ENCODE measurements at places on chromosomes 5 and 9. TPM values are rescaled to one million over a fixed set of nuclear protein-coding genes. Genes with fewer than 3 reads are reported as not detected.

DNA sequence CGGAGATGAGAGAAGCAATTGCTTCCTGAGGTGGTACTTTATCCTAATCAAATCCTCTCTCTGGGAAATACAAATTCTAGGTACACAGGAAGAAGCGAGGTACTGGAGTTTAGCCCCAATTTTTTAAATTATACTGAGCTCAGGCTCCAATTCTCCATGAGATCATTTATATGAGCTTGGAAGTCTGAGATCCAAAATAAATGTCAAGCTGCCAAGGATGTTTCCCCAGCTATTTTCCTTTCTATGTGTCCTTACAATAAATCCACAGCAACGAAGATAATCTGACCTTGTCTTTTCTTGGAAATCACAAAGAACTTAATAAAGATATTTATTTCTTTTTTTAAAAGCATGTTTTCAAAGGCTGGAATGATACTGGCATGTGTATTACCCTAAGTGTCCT is 597.3 kb downstream of the GABRG2 start:
- no peak for DNase-seq

GRCh38 chr5:147968855-147969254 is 62.5 kb upstream of the C5orf46 start:
- DNase-seq = no peak

DNA sequence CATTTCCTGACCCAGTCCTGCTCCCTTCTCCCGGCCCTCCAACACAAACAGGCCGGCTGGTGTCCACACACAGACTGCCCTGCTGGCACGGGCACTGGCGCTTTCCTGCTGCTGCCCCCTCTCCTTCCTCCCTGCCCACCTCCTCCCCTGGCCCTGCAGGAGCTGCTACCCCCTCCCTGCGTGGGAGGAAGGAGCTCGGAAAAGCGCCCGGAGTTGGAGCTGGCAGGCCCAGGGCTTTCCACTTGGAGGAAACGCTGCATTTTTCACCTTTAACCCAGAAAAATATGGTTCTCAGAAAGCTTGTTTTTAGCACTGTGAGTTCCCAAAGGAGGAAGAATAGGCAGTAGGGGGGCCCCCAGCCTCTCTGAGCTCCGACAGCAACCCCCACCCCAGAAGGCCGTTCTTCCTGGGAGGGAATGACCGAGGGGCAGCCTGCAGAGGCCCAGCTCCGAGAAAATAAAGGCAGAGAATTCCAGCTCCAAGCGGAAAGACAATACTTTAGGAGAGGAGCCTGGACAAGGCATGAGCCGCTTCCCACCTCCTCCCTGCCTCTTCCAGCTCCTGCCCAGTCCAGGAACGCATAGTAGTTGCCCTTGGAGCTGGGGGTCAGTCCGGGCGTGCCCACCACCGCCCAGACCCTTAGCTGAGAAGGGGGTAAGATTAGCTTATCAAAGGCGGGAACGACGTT is 88.9 kb downstream of the LIFR start:
- peak; percentile 64 for DNase-seq

- DNase-seq = peak; percentile 2
Measured at GRCh38 chr5:135242021-135242865, 156.8 kb downstream of the MACROH2A1 start.

DNA sequence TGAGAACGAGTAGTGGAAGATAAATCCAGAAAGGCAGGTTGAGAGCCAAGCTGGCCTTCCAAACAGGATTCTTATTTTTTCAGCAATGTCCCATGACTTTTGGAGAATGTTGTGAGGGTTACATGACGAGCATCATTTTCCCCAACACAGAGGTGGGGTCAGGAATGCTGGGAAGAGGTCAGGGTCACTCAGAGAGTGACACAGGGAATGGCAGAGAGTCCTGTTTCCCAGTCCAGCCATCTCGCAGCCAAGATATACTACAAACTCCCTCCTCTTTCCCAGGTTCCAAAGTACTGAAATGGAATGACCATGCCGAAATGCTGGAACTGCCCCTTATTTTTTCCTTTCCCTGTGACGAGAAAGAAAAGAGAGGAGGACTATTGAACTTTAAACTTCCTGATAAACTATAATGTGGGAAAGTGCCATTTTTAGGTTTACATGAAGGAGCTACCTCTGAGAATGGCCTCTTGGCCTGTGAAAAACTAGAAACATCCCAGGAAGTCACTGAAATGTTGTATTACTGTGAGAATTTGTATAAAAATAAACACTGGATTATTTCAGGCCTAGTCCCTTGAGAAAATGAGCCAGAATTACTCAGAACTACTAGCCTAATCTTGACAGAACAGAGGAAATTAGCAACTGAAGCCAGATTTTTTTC is 420.4 kb downstream of the CETN3 start:
- DNase-seq = no peak

DNA sequence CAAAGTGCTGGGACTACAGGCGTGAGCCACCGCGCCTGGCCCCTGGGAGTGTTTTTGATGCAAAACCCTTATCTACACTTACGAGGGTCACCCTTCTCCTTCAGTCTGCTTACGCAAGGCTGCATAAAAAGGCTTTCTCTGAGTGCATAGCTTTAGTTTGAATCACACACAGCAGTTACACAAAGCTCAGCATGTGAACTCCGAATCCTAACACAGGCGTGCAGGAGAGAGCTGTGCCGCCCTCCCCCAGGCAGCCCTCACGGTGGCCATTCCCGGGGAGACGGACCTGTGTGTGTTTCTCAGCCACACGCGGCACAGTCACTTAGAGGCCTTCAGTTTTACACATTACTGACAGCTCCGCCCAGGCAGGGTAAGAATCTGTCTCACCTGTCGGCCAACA is 26.7 kb downstream of the EXD3 start:
- DNase-seq = no peak

DNA sequence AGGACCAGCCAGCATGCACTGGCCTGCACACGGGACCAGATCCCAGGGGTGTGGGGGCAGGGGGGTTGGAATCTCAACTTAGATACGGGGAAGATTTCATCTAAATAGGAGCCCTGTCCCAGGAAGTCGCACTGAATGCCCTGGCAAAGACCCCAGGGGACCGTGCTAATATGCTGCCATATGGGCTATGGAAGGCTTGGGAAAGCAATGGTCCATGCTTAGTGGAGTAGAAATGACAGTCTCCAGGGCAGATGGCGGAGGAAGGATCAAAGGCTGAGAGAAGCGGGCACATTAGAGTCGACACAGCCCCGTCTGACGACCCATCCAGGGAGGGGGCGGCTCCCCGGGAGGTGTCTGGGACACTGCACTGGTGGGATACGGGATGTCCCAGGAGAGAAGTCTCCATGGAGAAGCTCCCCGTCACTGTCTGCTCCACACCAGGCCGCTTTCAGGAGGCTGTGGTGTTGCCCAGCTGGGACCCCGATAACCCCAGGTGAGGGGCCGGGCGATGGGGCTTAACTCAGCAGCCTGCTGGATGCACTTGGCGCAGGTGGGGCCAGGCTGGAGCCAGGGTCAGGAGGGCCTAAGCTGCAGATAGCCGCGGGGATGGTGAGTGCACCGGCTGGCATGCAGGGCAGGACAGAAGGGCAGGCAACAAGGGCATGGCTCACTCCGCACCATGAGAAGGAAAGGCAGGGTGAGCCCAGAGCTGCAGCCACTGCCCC is 377.7 kb upstream of the IRX1 start:
- DNase-seq = peak; percentile 47

DNA sequence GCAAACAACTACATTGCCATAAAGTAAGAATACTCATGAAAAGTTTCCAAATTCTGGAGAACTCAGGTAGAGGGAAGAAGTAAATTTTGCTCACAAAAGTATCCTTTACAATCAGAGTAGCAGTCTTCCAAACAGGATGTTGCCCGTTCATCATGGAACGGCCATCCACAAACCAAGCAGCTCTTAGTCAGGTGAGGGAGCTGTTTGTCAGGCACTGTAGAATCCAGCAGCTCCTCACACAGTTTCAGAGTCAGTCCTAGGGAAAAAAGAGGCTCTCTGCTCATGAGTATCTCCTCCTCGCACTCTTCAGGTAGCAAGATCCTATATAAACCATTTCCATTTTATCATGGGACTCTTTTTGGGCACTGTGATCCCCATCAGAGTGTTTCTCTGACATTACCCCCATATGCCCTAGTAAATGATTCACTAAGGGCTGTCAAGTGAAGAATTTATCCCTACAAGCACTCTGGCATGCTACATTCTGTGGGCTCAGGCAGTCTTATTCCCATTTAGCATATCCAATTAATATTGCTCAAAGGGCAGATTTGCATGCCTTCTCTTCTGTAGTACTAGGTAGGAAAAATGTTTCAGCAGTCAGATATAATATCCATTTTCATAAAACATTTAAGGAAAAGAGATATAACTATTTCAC is 97.9 kb downstream of the WDR41 start:
- DNase-seq = no peak

GRCh38 chr5:78492224-78492623 is 131.8 kb downstream of the SCAMP1 start:
- no peak for DNase-seq

GRCh38 chr9:4297151-4297785 is 2.6 kb downstream of the GLIS3 start:
- DNase-seq = peak; percentile 83

GRCh38 chr9:70392189-70392588 is 22.3 kb downstream of the KLF9 start:
- no peak for DNase-seq

- DNase-seq = no peak
Measured at GRCh38 chr5:67659288-67659687, 462.7 kb upstream of the CD180 start.

- no peak for DNase-seq
Measured at GRCh38 chr5:14873790-14874189, 2.2 kb upstream of the ANKH start.

DNA sequence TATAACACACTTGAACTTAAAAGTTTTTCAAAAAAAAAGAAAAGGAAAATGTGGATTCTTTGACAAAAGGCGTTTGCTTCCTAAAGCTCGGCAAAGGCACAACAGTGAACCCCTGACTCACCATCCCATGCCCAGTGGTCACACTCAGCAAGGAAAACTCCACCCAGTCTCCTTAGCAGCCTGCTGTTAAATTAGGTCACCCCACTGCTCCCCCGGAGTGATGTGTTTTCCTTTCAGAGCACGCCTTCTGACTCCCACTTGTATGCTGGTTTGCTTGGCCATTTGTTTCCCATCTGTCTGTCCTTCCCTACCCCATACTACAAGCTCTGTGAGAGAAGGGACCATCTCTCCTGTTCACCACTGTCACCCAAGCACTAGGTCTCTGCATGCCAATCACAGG is 23.8 kb downstream of the RETREG1 start:
- DNase-seq = no peak

DNA sequence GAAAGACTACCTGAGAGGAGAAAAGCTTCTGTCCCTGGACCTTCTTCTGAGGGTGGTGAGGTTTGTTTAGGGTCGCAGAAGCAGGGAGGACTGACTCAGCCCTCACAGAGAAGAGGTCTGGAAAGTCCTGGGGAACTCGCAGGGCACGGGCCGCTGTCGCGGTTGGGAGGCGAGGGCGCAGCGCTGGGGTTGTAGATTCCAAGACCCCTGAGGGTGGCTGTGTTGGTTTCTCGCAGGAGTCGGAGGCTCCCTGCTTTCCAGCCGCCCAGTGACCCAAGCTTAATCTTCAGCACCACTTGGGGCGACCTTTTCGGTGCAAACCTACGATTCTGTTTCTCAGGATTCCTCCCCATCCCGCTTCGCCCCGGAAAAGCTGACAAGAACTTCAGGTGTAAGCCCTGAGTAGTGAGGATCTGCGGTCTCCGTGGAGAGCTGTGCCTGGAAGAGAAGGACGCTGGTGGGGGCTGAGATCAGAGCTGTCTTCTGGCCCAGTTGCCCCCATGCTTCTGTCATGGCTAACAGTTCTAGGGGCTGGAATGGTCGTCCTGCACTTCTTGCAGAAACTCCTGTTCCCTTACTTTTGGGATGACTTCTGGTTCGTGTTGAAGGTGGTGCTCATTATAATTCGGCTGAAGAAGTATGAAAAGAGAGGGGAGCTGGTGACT is 482 bp downstream of the SLC27A6 start:
- no peak for DNase-seq

Gene NPR3
- total RNA-seq = 1.4 TPM

Gene CATSPER3
- total RNA-seq = 1.3 TPM

Gene ZCCHC10
- total RNA-seq = 20.4 TPM

Gene PCDHA1
- total RNA-seq = 0.32 TPM

Gene KCNN2
- total RNA-seq = 0.48 TPM

Gene KIF3A
- 3.8 TPM for total RNA-seq

Gene FAM221B
- not detected for total RNA-seq
